Stimulated activated CD4-positive, alpha-beta T cell treated with anti-CD3 and anti-CD28 coated beads, Interleukin-15, amount 100 ng/mL, for 24 hours (primary cell): ENCODE measurements at places on chromosomes 7 and 10.

DNA sequence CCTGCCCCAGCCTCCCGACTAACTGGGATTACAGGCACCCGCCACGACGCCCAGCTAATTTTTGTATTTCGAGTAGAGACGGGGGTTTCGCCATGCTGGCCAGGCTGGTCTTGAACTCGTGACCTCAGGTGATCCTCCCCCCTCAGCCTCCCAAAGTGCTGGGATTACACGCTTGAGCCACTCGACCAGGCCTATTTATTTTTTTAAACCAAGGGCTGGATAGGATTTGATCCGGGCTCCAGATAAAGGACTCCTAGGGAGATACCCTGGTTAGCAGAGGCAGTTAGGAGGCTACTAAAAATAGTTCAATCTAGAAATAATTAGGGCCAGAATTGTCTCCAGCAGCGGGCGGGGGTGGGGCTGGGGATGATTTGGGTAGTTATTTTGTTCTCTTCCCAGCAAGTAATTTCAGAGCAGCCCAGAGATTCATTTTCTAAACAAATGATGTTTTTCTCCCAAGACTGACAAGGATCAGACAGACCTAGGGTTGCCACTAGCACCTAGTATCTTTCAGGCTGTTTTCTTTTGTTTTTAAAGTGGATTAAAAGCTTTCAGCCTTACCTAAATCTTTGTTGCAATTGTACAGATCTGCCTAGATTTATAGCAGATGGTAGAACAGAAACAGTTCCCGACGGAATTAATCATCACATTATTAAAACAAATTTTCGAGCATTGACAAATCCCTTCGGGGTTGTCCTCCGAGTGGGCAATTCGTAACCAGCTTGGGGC, 859 bp upstream of the SMC3 start:
- DNase-seq: no peak

GRCh38 chr7:84970670-84971069, 216.2 kb downstream of the SEMA3D start:
- DNase-seq: no peak

DNA sequence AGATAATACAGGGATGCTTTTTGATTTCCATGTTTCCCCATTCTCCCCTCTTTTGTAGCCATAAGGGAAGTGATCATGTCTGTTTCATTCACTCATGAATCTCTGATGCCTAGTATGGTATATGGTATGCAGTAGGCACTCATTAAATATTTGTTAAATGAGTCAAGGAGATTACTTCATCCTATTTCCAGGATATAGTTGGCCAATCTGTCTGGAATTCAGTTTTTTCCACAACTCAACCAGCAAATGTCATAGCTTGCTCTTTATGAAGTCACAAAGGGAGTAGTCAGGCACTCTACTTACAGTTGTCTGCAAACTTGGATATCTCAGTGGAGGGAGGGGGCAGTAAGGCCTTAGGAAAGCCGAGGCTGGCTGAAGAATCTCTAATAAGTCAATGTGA, 853.6 kb downstream of the LRMDA start:
- DNase-seq: no peak

DNA sequence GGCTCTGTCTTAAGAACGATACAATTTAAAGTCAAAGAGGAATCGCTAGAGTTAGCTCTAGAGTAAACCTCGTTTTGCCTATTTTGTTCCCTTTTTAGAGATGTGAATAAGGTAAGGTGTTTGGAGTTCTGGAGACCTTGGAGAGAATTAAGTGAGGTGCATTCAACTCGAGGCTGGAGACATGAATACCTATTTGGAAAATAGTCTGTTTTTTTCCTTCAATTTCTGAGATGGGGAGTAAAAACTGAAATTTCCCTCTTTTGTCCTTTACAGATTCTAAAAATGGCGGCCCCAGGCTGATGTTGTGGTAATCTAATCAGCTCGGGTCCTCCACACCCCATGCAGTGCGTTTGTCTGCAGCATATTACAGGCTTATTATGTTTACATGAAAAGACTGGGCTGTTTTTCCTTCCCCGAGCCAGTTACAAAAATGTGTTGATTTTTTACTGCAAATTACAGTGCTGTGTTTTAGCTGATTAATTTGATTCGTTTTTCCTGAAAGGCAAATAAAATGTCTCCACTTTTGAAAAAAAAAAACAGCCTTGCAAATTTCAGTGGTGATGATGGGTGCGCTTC, 1.5 kb downstream of the KMT2E start:
- DNase-seq: peak; percentile 42

- DNase-seq: peak; percentile 5
These were observed 1004.9 kb downstream of the KCNMA1 start for GRCh38 chr10:76632767-76633051.

- DNase-seq: no peak
These were observed 629.4 kb downstream of the GALNT17 start for GRCh38 chr7:71761336-71761735.

- DNase-seq: no peak
These were observed 52.8 kb downstream of the HHEX start for GRCh38 chr10:92742331-92743228.

DNA sequence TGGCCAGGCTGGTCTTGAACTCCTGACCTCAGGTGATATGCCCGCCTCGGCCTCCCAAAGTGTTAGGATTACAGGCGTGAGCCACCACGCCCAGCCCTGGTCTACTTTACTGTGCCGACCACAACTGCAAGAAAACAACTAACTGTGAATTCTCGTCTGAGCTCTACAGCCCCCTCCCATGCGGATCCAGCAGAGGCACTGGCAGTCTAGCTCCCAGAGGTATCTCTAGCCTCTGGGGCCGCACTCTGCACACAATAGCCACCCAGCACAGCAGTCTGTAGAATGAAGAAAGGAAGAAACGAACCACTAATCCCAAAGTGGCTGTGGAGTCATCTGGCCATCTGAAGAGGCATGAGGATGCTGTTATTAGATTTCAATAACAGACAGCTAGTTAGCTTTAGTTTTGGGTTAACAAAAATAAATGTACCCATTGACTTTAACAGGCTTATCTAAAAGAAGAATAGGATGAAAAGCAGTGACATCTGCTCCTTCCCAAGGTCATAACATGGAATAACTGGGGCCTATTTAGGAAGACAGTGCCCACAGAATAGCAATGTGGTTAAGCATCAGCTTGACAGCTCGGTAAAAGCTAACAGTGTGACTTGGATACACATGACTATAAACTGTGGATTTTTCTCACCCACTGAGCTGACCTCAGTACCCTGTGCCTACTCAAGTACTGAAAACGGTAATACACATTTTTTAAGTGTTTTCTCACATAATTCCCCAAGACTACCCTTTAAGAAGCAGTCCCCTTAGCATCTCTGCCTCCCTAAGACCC, 131.9 kb downstream of the TNS3 start:
- no peak for DNase-seq

- no peak for DNase-seq
These were observed 210.8 kb downstream of the ADAM12 start for GRCh38 chr10:126177417-126178030.

DNA sequence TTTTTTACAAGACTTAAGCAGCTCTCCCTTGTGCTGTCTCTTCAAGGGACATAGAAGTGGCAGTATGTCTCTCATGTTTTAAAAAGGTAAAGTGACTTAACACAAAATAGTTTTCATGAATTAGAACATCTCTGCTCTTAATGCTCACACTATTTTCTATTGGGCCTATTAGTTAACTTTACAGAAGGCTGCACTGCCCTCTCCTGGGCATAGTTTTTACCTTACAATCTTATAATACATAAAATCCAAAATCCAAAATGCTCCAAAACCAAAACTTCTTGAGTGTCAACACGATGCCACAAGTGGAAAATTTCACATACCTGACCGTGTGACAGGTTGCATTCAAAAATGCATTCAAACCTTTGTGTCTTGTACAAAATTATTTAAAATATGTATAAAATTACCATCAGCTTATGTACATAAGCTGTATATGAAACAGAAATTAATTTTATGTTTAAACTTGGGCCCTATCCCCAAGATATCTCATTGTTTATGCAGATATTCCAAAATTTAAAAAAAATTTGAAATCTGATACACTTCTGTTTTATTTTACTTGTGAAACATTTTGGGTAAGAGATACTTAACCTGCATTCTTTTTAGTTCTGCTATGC, 25.8 kb downstream of the TES start:
- peak; percentile 61 for DNase-seq

GRCh38 chr7:50367100-50367499, 62.6 kb downstream of the IKZF1 start:
- DNase-seq: peak; percentile 46

GRCh38 chr7:20441991-20442441, 111.3 kb downstream of the ITGB8 start:
- DNase-seq: no peak

GRCh38 chr7:92615861-92616260, 25.7 kb upstream of the FAM133B start:
- no peak for DNase-seq

DNA sequence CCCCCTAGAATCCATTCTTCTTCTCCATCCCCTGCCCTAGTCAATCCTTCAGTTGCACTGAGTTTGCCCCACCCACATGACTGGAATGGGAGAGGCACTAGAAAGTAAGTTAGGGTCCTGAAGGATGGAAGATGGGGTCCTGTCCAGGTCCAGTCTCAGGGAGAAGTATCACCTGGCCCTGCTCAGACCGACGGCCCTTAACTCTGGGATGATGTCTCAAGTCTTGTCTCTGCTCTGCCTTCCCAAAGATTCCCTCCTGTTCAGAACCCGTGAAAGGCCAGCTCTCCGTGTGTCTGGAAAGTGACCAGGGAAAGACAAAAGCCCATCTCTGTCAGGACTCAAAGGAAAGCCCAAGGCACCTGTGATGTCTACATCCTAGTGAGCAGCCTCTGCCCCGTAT, 88.8 kb downstream of the OAT start:
- no peak for DNase-seq

DNA sequence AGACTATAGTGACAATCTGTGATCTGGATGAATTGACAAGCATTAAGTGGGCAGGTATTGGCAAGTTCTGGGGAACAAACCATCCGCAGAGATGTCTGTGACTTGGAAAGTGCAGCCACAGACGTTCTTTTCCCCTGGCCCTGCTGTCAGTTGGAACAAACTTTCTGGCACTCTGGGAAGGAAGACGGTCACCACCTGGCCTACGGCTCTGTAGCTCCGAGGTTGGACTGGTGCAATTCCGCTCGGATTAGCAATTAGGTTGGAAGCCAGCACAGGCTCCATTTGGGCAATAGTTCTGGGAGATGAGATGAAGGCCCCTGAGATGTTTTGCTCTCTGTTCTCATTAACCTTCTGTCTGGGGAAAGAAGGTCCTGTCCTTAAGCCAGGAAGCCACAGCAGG, 437.5 kb downstream of the CALN1 start:
- no peak for DNase-seq

DNA sequence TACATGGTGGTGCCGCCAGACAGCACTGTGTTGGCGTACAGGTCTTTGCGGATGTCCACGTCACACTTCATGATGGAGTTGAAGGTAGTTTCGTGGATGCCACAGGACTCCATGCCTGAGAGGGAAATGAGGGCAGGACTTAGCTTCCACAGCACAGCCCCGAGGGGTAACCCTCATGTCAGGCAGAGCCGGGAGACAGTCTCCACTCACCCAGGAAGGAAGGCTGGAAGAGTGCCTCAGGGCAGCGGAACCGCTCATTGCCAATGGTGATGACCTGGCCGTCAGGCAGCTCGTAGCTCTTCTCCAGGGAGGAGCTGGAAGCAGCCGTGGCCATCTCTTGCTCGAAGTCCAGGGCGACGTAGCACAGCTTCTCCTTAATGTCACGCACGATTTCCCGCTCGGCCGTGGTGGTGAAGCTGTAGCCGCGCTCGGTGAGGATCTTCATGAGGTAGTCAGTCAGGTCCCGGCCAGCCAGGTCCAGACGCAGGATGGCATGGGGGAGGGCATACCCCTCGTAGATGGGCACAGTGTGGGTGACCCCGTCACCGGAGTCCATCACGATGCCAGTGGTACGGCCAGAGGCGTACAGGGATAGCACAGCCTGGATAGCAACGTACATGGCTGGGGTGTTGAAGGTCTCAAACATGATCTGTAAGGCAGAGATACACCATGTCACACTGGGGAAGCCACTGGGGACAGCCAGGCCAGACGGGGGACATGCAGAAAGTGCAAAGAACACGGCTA, 104.6 kb upstream of the TNRC18 start:
- DNase-seq: peak; percentile 54

DNA sequence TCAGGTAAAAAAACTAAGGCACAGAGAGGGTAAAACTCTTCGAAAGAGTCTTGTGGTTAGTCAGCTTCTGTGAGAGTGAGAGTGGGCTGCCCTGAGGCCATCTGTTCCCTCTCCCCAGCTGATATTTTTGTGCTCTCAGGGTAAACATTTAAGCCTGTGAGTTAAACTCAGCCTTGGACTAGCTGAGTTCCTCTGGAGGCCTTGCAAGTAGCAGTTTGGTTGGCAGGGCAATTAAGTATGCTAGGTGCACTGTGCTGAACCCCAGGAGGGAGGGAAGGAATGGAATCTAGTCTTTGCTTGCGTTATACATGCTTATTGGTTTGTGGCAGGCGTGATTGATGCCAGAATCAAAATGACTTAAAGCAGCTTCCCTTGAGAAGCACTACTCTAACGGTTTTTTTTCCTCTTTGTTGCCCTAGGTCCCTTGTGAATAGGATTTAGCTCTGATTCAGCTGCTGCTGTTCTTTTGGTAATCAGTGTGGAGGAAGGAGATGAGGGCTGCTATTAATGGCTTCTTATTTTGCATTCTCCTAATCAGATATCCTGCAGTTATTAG, 140.2 kb downstream of the AUTS2 start:
- DNase-seq: no peak

DNA sequence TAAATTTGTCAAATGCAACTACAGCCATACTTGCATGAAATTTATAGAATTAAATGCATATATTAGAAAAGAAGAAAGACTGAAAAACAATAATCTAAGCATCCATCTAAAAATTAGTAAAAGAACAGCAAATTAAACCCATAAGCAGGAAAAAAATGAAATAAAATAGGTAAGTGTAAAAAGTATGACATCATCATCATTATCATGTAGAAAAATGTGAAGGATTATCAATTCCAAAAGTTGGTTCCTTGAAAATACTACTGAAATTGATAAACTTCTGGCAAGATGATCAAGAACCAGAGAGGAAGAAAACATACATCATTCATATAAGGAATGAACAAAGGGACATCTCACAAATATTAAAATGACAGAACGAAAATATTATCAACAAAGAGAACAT, 19.6 kb upstream of the HECW1 start:
- no peak for DNase-seq

GRCh38 chr10:70541736-70542564, 60.6 kb downstream of the PRF1 start:
- DNase-seq: no peak

DNA sequence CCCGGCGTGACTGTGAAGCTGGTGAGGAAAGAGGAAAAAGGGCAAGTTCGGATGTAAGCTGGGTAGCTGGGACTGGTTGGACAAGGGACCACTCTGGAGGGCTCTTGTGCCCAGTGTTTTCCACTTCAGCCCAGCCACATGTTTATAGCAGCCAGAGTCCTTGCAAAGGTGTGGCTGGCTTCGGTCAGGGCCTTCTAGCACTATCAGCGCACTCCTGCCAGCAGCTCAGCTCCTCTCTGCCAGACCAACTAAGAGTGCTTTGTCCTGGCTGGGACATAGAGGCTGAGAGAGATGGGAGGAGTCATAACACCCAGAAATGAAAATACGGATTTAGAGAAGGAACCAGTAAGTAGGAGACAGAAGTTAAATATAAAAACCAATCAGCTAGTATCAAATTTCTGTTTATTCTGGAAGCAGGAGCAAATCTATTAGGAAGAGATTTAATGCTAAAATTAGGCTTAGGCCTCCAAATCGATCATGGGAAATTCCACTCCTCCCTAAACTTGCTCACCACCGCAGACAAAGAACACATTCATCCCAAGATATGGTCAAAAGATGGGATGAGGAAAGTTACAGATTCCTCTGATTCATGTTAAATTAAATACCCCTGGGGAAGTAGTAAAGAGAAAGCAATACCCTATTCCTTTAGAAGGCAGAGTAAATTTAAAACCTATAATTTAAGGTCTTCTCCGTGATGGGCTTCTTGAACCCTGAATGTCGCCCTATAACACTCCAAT, 135.0 kb downstream of the RALA start:
- no peak for DNase-seq
